ENCODE measurements at places on chromosomes 5 and 9. TPM values are rescaled to one million over a fixed set of nuclear protein-coding genes. Genes with fewer than 3 reads are reported as not detected.
A peak's percentile ranks its signal among the peaks of the same experiment; 100 is the strongest.

Gene FIBCD1
- not detected for total RNA-seq

Gene GFPT2
- total RNA-seq = 6.4 TPM

DNA sequence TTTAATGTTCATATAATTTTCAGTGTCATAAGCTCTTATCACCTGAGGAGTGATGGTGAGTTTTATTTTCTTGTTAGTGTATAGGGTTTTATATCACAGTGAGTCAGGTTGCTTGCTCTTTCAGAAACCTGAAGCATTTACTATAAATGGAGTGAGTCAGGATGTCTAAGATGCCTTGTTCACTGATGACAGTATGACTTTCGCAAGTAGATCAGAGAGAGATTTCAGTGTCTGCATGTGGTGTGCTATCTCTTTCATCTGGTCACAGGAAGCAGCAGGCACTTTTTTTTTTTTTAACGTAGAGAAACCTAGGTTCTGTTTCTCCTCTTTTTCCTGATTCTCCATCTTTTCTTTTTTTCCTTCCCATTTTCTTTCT lies 237.1 kb downstream of the DMRTA1 start:
- H3K4me3 ChIP-seq = no peak overlapping the region
- H3K4me1 ChIP-seq = no peaks in the 10 kb centered on the region
- H3K36me3 ChIP-seq = no peaks in the 10 kb centered on the region
- no peaks in the 10 kb centered on the region for H3K27me3 ChIP-seq
- DNase-seq = no peak
- H3K27ac ChIP-seq = peak overlapping the region; percentile 58

Gene ADGRV1
- total RNA-seq = 1.9 TPM

DNA sequence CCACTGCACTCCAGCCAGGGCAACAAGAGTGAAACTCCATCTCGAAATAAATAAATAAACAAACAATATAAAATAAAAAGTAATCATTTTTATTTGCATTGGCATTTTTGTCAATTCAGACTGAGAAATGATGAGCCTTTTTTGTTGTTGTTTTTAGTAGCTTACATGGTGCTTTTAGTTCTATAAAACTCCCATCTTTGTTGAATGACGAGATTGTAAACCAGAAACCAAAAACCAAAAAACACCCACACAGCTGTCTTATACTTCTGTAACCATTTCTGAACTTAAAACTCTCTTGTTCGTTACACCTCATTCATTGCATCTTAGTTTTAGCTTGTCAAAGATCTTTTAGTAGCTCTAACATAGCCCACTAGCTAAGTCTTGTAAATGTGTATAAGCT lies 44.7 kb downstream of the GGTA1 start:
- no peak overlapping the region for H3K27ac ChIP-seq
- no peaks in the 10 kb centered on the region for H3K36me3 ChIP-seq
- DNase-seq = no peak
- H3K4me1 ChIP-seq = peaks cover 30% of the 10 kb centered on the region
- H3K4me3 ChIP-seq = no peak overlapping the region

DNA sequence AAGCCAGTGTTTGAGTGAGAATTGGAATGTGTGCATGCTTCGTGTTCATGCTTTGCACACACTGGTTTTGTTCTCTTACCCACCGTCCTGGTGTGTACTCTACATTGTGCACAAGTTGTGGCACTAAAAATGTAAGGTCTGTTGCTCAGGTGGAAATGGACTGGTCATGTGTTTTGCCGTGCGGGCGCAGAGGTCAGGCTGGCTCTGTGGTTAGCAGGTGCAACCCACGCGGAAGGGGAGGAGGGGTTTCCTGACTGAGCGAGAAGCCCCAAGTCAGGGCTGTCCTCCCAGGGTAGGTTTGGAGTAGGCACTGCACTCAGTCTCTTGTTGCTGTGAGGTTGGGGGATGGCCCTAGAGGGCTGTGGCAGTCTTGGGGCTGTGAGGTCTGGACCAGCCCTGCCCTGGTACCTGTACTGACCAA lies 86.6 kb downstream of the EHMT1 start:
- H3K27me3 ChIP-seq = no peaks in the 10 kb centered on the region
- peaks cover 2% of the 10 kb centered on the region for H3K4me1 ChIP-seq
- DNase-seq = no peak

Gene PTGS1
- total RNA-seq = 15.6 TPM

- no peaks in the 10 kb centered on the region for H3K36me3 ChIP-seq
- H3K27me3 ChIP-seq = no peaks in the 10 kb centered on the region
- no peaks in the 10 kb centered on the region for H3K4me1 ChIP-seq
- H3K4me3 ChIP-seq = no peak overlapping the region
Measured at GRCh38 chr9:123418506-123418905, 62.5 kb downstream of the CRB2 start.

Gene HAVCR2
- 4.5 TPM for total RNA-seq

Gene SEMA6A
- total RNA-seq = 3.0 TPM

GRCh38 chr9:135474915-135475314 lies 4.7 kb upstream of the PPP1R26 start:
- no peak for DNase-seq
- no peak overlapping the region for H3K4me3 ChIP-seq
- H3K27me3 ChIP-seq = no peaks in the 10 kb centered on the region
- no peak overlapping the region for H3K27ac ChIP-seq

- no peak overlapping the region for H3K4me3 ChIP-seq
- no peaks in the 10 kb centered on the region for H3K4me1 ChIP-seq
- H3K36me3 ChIP-seq = peaks cover 8% of the 10 kb centered on the region
- no peak for DNase-seq
Measured at GRCh38 chr9:110446171-110446570, 108.5 kb upstream of the TXNDC8 start.

Gene TLX3
- total RNA-seq = not detected
